ENCODE measurements at places on chromosomes 4 and X.

- no peak for DNase-seq
These were observed 4.5 kb upstream of the TNIP3 start for GRCh38 chr4:121168446-121169281.

GRCh38 chr4:10577508-10578426 is 106.8 kb downstream of the CLNK start:
- no peak for DNase-seq

GRCh38 chrX:51837921-51838320 is 55.5 kb upstream of the MAGED1 start:
- DNase-seq, result no peak

- no peak for DNase-seq
These were observed 24.5 kb downstream of the ZNF41 start for GRCh38 chrX:47458528-47458927.

DNA sequence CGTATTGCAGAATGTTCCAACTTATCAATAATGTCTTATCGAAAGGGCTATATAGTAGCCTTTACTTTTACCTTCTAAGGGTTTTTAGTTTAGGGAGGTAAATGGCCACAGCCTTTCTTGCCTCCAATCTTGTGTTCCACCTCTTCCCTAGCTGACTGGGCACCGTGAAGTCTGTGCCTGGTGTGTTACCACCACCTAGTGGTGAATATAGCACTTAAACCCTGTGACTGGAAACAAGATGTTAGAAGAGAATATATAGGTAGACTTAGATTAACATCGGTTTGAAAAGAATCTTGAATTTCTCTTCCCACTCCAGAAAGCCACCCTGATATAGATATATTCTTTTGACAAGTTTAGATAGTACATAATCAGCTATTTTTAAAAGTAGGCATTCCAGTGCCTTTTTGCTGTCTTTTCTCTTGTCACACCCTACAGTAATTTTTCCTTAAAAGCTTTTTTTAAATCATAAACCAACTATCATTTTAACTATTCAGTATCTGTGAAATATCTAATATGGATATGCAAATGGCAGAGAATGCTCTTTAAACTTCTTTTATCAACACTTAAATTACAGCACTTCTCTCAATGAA is 27.8 kb upstream of the ADH7 start:
- DNase-seq, result peak; percentile 5

DNA sequence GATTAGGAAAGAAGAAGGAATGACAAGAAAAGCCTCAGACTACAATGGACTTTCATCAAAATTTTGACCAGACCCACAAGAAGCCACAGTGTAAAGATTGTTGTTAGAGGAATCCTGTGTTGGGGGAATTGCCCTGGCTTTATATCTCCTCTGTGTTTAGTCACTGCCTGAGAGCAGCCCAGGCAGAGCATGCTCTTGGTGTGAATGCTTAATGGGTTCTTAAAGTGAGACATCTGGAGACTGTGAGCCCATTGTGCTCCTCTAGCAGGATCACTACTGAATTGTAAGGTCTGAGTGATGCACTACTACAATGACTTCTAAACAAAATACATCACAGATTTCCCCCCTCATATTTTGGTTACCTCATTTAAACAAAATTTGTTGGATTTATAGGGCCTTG is 1860.5 kb upstream of the ADGRL3 start:
- no peak for DNase-seq

DNA sequence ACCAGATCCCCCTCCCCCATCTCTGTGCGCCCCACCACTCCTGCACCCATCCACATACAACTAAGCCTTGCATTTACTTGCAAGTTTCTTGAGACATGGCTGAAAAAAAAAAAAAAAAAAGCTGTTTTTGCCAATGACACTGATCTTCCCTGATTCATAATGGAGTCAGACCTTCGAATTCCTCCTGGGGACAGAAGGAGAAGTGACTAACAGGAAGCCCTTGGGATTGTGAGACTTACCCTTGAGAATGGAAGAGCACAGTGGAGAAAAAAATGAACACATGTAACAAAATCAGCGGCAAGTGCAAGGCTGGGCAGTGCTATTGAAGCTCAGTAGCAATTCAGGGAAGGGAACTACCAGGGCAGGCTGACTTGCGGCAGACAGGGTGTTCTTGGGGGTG is 288.4 kb downstream of the BCOR start:
- DNase-seq, result no peak

DNA sequence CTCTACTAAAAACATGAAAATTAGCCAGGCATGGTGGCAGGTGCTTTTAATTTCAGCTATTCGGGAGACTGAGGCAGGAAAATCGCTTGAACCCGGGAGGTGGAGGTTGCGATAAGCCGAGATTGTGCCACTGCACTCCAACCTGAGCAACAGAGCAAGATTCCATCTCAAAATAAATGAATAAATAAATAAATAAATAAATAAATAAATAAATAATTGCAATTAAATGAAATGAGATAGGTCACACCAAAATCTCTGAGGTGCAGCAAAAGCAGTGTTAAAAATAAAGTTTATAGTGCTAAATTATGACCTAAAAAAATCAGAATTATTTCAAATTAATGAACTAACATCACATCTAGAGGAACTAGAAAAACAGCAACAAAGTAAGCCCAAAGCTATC is 13.6 kb upstream of the CYLC1 start:
- no peak for DNase-seq

GRCh38 chr4:77903186-77903585 is 40.6 kb downstream of the MRPL1 start:
- DNase-seq, result no peak

DNA sequence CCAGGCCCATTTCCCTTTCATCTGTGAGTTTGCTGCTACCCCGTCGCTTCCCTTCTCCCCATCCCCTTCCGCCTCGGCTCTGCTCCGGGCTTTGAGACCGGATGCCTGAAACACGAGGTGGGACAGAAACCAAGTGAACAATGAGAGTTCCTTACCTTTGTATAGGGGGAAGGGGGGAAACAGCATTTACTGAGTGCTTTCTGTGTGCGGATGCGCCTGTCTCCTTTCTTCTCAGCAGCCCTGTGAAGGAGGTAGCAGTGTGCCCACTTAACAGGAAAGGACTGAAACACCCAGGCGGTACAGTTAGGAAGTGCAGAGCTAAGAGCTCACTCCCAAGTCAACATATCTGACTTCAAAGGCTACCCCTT is 43.2 kb upstream of the TMSB15B start:
- no peak for DNase-seq

DNA sequence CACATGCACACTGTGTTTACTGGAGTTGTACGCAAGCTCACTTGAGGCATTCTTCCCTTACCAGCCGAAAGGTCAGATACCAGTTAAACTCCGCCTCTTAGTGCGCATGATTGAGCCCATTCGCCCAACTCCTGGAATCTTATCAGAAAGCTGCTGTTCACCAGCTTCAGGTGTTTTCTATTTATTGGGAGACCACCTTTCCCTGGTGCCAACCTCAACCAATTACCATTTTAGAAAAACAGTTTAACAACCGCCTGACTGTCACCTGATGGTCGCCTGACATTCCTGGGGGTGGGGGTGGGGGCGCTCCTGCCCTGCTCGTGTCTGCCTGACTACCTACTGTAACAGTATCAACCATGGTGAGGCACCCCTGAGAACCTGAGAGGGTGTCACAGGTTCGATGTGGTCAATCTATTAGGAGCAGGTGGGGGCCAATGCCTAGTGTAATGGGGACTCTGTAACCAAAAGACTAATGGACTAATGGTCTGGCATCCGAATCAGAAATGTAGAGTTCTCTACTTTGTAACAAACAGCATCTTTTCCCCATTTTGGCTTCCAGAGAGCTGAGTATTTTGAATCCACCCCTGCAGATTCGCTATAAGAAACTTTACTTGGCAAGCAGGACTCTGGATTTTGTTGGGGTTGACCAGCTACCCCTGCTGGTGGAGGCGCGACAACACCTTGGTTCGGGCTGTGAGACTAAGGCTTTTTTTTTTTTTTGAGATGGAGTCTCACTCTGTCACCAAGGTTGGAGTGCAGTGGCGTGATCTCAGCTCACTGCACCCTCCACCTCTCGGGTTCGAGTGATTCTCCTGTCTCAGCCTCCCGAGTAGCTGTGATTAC is 58.2 kb upstream of the ZNF157 start:
- DNase-seq, result peak; percentile 5
